Pulmonary artery endothelial cell (primary cell): ENCODE measurements at places on chromosomes 11 and 22.

- no peak for DNase-seq
These were observed 8.7 kb downstream of the CCDC83 start for GRCh38 chr11:85863855-85864254.

DNA sequence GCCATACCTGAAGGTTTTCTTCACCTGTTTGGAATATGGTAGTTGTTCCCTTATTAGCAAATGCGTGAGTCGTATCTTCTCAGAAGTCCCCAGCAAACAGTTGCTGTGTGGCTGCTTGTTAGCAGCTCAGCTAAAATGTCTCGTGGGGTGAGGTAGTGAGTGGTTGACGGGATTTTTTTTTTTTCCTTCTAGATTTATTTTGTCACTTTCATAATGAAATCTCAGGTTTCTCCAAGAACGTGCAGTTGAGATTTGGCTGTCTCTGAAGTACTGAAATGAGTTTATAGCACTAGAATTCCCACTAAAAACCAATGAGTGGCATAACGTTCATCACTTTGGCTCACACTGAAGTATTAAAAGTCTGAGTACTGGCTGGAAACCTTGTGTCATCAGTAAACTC is 16.8 kb downstream of the RCN1 start:
- no peak for DNase-seq

- no peak for DNase-seq
These were observed 2.6 kb upstream of the PANX2 start for GRCh38 chr22:50167689-50168489.

DNA sequence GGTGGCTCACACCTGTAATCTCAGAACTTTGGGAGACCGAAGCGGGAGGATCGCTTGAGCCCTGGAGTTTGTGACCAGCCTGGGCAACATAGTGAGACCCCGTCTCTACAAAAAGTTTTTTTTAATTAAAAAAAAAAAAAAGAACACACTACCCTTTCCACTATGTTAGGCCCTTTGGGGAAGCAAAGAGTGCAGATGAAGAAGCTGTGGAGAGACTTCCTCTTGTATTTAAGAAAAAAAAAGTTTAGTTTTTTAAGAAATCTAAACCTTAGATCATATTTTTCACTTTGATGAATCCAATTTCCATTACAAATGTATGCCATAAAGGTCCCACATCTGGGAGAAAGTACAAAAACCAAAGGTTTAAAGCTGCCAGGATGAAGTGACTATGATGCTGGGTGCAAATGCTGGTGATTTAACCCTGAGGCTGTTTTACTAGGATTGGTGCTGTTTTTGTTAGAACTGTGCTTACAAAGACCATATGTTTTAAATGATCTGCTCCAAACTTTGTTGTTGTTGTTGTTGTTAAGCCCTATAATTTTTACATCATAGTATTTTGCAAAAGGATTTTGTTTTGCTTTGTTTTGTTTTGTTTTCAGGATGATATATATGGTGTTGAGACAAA is 28.9 kb upstream of the ACER3 start:
- no peak for DNase-seq

GRCh38 chr11:13140028-13140870 is 131.1 kb downstream of the RASSF10 start:
- no peak for DNase-seq

DNA sequence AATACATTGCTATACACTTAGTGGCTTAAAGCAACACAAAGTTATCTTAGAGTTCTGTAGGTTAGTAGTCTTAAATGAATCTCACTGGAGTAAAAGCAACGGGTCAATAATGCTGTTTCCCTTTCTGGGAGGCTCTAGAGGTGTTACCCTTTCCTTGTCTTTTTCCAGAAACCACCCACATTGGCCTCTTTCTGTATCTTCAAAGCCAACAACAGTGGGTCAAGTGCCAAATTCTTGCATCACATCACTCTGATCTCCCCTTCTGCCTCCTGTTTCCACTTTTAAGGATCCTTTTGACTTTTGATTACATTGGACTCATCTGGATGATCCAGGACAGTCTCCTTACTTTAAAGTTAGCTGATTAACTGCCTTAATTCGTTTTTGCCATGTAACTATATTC is 93.6 kb downstream of the DDX10 start:
- no peak for DNase-seq

DNA sequence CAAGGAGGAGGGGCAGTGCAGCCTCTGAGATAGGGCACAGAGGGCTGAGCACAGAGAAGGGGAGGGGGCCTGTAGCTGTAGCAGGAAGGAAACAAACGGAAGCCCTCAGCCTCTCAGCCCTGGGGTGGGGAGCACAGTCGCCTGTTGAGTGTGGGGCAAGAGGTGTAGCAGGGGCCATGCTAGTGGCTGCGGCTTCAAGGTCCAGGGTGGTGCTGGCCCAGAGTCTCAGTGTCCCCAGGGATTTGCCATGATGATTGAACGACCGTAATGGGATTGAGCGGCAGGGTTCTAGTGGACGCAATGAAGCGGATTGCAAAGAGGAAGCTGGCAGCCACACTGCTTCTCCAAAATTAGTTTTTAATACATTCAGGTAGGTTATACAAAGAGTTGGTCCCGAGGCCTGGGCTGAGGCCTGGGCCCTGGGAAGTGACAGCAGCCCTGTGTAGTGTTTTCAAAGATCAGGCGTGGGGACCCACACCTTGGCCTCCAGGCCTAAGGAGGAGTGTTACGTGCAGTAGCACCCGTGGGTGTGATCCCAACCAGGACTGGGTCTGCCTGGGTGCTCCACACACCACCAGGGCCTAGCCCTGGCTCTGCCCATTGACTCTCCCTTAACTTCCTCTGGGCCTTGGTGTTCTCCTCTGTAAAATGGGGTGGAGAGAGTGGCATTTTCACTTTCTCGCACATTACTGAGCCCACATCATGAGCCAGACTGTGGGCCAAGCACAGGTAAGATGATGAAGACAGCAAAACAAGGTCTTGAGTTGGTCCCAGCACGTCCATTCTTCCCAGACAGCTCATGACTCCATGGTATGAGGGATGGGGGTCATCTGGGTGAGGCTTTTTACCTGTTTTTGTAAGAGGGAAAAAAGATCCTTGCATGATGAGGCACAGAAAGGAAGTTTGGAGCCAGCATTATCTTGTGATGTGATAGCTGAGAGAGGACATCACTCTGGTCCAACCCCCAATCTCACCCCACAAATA is 13.1 kb downstream of the LRRC32 start:
- DNase-seq: no peak

GRCh38 chr11:119756169-119756865 is 27.3 kb upstream of the NECTIN1 start:
- DNase-seq: no peak

- peak; percentile 99 for DNase-seq
These were observed at the start of gene MYH9 for GRCh38 chr22:36387959-36388726. MYH9 (minus strand) TSS chr22:36387967; CDS start chr22:36349236, 38,731 bp downstream.

- DNase-seq: no peak
These were observed 9.6 kb upstream of the SLC35C1 start for GRCh38 chr11:45795379-45795778.

GRCh38 chr22:46411347-46411746 is 75.8 kb downstream of the TRMU start:
- DNase-seq: no peak

DNA sequence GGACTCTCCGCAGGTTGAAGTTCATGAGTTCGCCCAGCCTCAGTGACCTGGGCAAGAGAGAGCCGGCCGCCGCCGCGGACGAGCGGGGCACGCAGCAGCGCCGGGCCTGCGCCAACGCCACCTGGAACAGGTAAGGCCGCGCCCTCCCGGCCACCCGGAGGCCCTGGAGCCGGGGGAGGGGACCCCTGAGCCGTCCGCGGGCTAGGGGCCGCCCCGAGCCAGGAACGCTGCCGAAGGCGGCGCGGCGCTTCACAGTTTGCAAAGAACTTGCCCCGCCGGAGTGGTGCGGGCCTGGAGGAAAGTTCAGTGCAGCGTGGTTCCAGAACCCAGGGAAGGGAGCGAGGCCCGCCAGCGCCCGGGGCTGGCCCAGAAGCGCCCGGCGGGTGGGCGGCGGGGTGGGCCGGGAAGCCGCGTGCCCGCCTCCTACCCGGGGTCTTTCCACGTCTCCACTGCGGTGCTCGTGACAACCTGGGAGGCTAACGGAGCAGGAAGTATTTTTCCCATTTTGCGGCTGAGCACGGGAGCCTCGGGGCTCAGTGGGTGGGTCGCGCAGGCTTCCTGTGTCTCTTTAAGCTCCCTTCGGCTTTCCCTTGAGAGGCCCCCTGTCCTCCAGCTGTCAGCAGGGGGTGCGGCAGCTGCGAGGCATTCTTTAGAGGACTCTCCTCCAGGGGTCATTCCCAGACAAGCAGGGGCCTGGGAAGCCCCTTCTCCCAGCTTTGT is 635 bp downstream of the PRR5 start:
- DNase-seq: no peak

GRCh38 chr22:44206696-44207095 is 26.0 kb downstream of the PARVG start:
- no peak for DNase-seq

DNA sequence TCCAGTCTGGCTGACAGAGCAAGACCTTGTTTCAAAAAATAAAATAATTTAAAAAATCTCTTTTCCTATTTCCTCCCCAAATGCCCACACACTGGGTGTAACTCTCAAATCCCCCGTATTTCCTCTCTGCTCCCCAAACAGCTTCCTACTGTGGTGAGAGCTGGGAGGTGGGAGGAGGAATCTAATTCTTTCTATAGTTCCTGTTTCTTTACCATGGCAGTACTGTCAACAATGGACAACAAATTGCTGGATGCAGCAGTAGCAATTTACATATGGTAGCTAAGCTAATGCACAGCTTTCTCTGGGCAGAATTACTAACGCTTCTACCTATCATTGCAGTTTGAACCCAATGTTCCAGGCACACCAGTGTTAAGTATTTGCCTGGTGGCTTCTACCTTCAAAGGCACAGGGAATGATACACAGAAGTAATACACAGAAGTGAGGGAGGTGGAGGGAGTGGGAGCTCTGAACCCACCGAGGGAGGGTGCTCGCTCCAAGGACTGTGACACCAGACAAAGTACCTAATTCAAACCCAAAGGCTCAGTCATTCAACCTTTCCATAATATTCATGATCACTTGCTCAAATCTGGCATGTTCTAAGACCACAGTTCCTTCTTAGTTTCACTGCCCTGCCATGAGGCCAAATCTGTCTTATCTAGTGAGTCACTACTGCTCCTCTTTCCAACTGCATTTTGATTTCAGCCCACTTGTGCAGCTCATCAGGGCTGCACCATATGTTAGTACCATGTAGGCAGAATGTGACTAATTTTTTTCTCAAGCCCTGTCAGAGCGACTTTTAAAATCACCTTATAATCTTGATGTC is 37.9 kb downstream of the CELF1 start:
- DNase-seq: no peak

DNA sequence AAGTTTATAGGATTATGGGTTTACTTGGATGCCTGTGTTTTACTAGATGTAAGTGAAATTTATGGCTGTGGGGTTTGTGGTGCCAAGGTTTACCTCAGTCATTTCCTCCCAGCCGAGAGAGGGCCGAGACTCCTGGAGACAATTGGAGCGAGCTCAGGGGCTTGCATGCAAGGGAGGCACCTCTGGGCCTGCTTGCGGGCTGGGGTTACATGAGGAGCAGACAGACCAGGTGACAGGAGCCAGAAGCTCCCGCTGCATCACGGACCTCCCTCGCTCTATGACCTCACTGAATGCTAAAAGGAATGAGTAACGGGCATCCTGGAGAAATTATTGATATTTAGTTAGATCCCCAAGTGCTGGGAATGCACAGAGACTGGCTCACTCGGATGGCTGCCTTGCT is 275.2 kb upstream of the KIRREL3 start:
- DNase-seq: no peak

- DNase-seq: no peak
These were observed 70.6 kb upstream of the ATXN10 start for GRCh38 chr22:45600790-45601730.

- no peak for DNase-seq
These were observed 59.2 kb downstream of the RAB38 start for GRCh38 chr11:88115828-88116755.

DNA sequence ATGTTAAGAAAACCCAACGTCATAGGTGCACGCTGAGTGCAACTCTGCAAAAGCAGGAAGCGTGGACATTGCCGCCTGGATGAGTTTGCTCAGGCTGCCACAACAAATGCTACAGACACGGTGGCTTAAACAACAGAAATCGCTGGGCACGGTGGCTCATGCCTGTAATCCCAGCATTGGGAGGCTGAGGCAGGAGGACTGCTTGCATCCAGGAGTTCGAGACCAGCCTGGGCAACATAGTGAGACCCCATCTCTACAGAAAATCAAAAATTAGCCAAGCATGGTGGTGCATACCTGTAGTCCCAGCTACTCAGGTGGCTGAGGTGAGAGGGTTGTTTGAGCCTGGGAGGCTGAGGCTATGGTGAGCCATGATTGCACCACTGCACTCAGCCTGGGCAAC is 13.4 kb upstream of the PGA3 start:
- no peak for DNase-seq

GRCh38 chr11:131393691-131394090 is 23.3 kb downstream of the NTM start:
- DNase-seq: no peak

- no peak for DNase-seq
These were observed 699.0 kb upstream of the LUZP2 start for GRCh38 chr11:23797624-23798419.

DNA sequence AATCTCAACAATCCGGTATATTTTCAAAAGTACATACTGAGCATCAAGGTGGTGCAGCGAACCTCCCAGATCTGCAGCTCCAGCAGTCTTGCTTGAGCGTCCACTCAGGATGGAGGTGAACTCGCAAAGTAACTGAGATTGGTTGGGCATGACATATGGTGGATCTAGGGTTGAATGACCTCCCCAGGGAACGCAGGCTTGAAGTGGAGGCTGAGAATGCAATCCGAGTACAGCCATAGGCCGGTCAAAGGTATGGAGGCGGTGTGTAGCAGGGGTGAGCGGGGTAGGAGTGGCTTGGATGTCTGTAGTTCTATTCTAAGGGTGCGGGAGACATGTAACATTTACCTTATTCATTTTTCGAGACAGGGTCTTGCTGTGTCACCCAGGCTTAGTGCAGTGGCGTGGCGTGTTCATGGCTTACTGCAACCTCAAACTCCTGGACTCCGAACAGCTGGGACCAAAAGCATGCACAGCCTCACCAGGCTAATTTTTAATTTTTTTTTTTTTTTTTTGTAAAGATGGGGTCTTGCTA is 631 bp upstream of the C22orf39 start:
- no peak for DNase-seq

DNA sequence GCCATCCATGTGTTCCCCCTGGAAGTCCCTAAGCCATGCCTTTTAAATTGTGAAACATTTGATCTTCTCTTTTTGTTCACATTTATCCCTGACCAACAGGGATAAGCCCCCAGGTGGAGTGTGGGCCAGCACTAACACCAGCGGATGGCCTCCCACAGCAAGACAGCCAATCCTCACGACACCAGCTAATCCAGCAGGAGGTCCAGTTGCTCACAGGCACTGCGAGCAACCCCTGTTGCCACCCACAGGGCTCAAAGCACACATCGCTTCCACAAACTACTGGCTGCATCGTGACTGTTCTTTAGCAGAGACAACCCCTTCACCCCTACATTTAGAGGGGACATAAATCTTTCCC is 2.0 kb downstream of the PCSK7 start:
- no peak for DNase-seq

DNA sequence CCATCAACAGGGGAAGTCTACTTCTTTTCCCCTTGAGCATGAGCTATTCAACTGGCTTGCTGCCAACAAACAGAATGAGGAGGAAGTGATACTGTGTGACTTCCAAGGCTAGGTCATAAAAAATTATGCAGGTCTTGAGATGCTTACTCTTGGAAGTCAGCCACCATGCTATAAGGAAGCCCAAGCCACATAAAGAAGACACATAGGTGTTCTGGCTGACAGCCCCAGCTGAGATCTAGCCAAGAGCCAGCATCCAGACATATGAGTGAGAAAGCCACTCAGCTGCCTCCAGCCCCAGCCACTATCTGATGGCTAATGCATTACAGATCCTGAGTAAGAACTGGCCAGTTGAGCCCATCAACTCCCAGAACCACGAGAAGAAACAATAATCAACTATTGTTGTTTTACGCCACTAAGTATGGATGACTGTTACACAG is 31.0 kb upstream of the PPP2R1B start:
- no peak for DNase-seq
